ENCODE measurements at places on chromosomes 5 and 9. TPM values are rescaled to one million over a fixed set of nuclear protein-coding genes. Genes with fewer than 3 reads are reported as not detected.

Gene AIF1L
- total RNA-seq: 3.7 TPM

DNA sequence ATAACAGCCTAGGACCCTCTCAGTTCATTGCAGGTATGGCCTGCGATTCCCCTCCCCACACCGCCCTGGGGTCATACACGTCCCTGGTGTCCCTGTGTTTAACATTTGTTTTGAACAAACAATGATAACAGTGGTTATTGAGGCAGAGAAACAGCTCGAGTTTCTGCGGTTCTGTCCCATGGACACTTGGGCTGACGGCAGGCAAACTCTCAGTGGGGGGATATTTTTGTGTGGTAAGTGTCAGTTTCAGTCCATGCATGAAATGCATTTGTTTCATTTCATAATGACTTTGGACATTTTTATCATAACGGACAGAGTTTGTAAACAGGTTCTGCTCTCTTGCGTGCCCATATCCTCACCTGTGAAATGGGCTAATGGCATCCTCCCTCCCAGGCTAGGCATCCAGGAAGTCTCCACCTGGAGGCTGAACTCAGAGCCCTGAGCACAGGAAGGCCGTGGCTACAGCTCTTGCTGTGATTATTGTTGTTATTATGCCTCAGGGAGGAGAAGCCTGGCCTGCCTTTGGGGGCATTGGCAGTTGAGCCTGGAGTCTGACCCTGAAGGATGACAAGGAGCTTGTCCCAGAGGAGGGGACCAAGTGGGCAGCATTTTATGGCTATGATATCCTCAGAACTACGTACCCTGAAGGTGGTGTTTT, 190.9 kb downstream of the GADD45G start:
- no peak for DNase-seq

Gene SELENOP
- total RNA-seq: 155 TPM

DNA sequence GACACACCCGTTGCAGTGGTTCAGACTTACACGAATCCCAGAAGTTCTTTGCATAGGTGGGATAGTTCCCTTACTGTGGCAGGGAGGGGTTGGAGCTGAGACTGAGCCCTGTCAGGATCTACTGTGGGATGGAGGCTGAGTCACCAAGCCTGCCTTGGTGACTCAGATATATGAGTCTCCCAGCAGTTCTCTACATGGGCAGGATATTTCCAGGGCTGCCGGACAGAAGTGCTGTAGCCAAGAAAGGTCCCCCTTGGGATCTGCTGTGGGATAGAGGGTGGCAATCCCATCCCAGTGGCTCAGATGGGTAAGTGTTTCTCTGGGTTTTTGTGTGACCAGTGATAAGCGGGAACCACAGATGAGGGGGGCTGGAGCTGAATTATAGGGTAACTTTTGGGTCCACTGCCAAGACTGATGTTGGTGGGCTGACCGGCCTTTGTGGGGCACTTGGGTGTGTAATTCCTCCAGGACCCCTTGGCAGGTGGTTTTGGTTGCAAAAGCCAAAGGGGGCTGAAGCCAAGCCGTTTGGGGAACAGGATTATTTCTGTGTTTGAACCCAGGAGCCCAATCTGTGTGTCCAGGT, 18.7 kb downstream of the XRCC4 start:
- DNase-seq: no peak

Gene C5orf24
- total RNA-seq: 25.7 TPM

DNA sequence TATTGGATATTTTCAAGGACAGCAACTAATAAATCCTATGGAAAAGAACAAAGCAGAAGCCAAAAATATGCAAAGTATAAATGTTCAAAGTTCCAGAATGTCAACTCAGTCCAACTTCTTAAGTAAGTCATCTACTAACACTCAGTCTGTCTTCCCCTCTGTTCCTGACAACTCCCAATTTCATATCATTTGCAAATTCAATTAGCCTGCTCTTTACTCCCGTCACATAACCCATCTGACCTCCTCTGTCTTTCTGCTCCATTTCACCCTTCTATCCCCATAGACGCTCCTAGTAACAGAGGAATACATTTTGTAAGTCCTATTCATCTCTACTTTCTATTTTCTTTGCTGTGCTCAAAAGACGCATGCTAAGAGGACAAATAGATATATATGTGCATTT, 659.8 kb upstream of the MEF2C start:
- DNase-seq: no peak

GRCh38 chr5:137858223-137858916, 9.3 kb upstream of the MYOT start:
- DNase-seq: no peak

- DNase-seq: no peak
Observed at GRCh38 chr9:116451500-116452115, 235.5 kb upstream of the TRIM32 start.

- no peak for DNase-seq
Observed at GRCh38 chr5:133819977-133820471, 148.4 kb downstream of the C5orf15 start.

Gene PCDHAC1
- 0.07 TPM for total RNA-seq

- DNase-seq: no peak
Observed at GRCh38 chr9:100428871-100429654, 2.1 kb downstream of the MSANTD3 start.

- DNase-seq: no peak
Observed at GRCh38 chr9:5778805-5779204, 54.1 kb downstream of the ERMP1 start.

DNA sequence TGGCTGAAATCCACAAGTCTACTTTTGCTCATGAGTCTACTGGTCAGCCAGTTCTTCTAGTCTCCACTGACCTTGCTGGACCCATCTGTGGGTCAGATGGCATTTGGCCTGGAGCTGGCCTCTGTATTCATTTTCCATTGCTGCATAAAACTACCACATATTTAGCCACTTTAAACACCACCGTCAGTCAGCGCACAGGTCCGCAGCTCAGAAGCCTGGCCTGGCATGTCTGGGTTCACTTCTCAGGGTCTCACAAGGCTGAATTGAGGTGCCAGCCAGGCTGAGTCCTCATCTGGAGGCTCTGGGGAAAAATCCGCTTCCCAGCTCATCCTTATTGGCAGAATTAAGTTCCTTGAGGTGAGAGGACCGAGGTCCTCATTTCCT, 54.7 kb downstream of the BARX1 start:
- DNase-seq: no peak

GRCh38 chr9:134778156-134778555, 102.5 kb upstream of the FCN2 start:
- DNase-seq: no peak

Gene PCDHGA1
- 0.59 TPM for total RNA-seq

GRCh38 chr9:136074706-136075105, 20.4 kb downstream of the NACC2 start:
- DNase-seq: peak; percentile 8

DNA sequence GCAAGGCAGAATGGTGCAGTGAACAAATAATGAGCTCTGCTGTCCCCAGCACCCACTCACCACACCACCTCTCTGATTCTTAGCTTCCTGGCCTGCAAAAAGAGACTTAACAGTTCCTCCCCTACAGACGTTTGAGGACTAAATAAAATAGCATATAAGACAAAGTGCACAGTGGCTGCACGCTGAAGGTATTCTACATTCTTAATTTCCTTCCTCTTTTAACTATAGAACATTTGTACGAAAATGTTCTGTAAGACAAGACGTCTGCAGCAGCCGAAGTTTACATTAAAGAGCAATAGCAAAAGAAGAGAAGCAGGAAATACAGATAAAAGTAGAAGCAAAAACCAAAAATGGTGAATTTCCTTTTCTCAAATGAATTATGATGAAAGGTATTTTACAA, 15.7 kb downstream of the FBN2 start:
- no peak for DNase-seq

Gene INVS
- total RNA-seq: 4.1 TPM

Gene LCN6
- total RNA-seq: 14.7 TPM

GRCh38 chr5:95871146-95871806, 48.8 kb upstream of the GLRX start:
- DNase-seq: no peak

Gene PCDHB1
- not detected for total RNA-seq

Gene STKLD1
- total RNA-seq: 0.28 TPM

Measured in psoas muscle (tissue), 8 donors.